ENCODE measurements at places on chromosomes 12 and 14.

- no peak for DNase-seq
Observed at GRCh38 chr12:49750027-49750995, 9.0 kb downstream of the TMBIM6 start.

GRCh38 chr12:89278862-89279261 is 73.4 kb downstream of the DUSP6 start:
- no peak for DNase-seq

DNA sequence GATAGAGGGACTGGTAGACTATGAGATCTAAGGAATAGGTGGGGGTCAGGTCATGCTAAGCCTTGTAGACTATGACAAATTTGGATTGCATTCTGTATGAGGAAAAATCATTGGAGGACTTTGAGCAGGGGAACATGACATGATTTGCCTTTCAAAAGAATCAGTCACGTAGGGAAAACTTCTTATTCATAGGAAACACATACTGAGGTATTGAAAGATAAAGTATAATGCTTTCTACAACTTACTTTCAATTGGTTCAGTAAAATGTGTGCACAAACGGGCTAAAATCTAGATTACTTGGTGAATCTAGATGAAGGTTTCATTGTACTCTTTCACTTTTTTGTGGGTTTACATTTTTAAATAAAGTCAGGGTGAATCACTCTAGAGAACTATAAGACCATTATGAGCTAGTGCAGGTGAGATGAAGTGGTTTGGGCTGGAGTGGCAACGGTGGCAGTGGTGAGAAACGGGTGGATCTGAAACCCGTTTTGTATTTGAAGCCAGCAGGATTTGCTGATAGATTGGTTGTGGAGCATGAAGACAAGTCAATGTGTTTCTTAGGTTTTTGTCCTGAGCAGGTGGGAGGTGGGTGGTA is 6.7 kb downstream of the BBS10 start:
- no peak for DNase-seq

DNA sequence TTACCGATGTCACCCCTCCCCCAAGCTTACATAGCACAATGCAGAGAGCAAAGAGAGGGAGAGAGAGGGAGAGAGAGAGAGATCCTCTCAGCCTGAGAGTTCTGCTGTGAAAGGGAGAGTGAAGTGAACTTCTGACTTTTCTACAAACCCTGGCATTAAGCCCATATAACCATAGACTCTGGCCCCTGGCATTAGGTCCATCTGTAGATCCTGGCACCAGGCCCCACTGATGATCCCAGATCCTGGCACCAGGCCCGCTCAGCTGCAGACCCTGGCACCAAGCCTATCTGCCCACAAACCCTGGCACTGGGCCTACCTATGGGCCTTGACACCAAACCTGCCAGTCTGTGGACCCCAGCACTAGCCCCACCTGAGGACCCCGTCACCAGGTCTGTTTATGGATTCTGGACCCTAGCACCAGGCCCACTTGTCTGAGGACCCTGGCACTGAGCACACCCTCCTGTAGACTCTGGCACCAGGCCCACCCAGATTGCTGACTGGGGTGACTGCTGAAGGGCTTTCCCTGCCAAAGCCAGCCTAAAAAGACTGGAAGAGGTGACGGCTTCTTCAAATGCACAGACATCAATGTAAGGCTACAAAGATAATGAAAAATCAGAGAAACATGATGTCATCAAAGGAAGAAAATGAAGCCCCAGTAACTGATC is 14.5 kb upstream of the KRT83 start:
- DNase-seq, result no peak

DNA sequence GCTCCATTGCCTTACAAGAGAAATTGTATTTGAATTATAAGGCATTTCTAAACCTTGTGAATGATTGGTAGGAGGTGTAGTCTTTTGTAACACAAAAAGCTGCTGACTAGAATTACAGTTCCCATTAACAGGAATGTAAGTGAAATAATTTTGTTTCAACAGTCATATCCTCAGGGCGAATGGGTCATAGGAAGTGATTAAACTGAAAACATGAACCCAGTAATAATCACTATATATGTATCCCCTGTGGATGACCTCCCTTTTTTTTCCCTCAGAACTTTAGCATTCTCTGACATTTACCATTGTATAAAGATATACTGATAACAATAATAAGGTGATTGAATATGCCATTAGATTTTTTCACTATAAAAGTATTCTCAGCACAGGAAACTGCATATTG is 312.3 kb downstream of the ATP23 start:
- DNase-seq, result no peak

GRCh38 chr12:104695453-104696148 is 238.9 kb downstream of the CHST11 start:
- DNase-seq, result no peak

- no peak for DNase-seq
Observed at GRCh38 chr12:53484686-53485575, 14.3 kb downstream of the MAP3K12 start.

- DNase-seq, result no peak
Observed at GRCh38 chr12:125169451-125169850, 104.2 kb downstream of the AACS start.

DNA sequence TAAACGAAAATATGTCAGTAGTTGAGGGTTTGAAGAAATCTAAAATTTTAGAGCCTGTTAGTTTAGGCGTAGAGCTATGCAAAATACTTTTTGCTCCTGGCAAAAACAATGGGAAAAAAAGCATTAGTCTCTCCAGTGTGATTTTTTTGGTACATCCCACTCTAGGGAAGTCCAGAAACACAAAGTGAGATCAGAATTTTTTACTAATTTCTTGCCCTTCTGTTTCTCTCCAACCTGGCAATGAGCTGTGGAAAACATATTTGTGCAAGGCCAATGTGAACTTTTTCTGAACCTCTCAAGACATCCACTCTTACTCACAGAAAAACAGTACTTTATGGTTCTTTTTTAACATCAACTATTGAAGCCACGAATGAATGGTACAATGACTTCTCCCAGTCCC is 56.9 kb upstream of the DCN start:
- no peak for DNase-seq

DNA sequence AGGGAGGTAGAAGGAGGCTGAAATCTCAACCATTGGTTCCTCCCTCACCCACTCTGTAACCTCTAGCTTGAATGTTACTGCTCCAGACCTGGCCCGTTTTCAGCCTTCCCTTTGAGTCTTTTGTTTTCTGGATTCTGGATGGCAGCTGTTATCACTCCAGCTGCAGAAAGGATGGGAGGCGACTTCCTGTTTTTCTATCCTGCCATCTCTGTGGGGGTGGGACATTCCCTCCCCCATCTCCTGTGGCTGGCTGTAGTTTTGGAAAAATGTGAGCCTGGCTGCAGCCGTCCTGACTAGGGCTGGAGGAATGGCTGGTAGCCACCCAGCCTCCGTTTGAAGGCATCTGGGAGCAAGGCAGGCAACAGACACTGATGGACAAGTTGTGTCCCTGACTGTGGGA is 2.9 kb upstream of the PPFIBP1 start:
- DNase-seq, result no peak

DNA sequence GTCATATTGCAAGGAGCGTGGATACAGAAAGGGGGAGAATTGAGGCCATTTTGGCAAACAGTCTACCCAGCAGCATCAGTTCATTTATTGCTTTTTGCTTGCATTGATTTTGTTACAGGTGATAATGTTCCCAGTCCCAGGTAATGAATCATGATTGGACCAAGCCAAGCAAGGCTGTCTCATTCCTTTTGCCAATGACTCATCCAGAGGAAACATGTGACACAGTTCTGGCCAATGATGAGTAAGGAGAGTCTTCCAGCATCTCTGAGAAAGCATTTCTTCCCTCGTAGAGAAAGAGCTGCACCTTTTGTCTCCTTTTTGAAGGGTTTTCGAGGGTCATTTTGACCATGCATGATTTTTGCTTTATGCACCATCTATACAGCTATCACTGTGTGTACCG is 68.2 kb downstream of the SLC15A4 start:
- DNase-seq, result no peak

- no peak for DNase-seq
Observed at GRCh38 chr14:103308717-103309616, 25.1 kb upstream of the EIF5 start.

- no peak for DNase-seq
Observed at GRCh38 chr14:36066636-36067035, 109.9 kb downstream of the PTCSC3 start.

DNA sequence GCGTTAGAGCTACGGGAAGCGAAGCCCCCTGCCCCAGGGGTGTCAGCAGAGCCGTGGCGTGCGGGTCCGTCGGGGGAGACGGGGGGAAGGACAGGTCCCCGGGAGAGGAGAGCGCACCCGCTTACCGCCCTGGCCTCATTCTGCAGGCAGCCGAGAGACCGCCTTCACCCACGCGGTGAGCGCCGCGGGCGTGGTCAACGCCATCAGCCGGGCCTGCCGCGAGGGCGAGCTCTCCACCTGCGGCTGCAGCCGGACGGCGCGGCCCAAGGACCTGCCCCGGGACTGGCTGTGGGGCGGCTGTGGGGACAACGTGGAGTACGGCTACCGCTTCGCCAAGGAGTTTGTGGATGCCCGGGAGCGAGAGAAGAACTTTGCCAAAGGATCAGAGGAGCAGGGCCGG is 10.5 kb downstream of the WNT5B start:
- DNase-seq, result no peak
